ENCODE measurements at places on chromosomes 2 and 18.

- no peak for DNase-seq
Observed at GRCh38 chr2:100422320-100423055, 5.0 kb upstream of the CHST10 start.

- peak; percentile 96 for DNase-seq
Observed at GRCh38 chr2:240565333-240566202, 2.7 kb upstream of the RNPEPL1 start.

GRCh38 chr2:10172033-10172871 is 49.7 kb downstream of the RRM2 start:
- no peak for DNase-seq

GRCh38 chr2:237282568-237283128 is 131.3 kb downstream of the COL6A3 start:
- no peak for DNase-seq

DNA sequence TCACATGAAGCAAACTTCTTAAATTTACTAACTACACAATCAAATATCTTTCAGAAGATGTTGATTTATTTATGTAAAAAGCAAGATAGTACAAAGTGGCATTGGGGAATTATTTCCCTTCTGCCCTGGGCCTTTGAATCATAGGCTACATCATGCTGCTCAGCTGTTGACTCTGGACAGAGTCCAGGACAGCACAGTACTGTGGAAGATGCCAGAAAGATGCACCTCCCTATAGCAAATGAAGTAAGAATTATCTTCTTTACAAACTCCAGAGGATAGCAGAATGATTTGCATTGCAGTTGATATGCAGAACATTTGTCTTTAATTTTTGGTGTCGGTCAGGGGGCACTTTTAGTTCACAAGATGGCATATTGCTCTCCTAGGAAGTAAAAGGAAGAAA is 1354.5 kb upstream of the ZEB2 start:
- DNase-seq = no peak

DNA sequence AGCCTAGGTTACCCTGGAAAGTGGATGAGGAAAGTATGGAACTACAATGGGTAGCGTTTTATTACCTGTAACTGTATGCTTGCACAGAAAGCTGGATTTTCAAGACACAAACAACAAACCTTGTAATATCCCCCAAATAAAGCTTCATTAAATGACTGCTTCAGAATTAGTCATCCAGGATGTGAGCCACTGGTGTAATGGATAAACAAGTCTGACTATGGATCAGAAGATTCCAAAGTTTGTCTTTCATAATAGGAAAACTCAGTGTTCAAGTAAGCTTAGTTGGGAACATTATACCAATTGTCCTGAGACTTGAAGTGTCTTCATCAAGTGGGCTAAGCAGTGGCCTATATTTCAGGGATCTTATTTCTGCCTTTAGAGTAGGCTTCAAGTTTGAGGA is 518.8 kb downstream of the LRP1B start:
- DNase-seq = no peak

DNA sequence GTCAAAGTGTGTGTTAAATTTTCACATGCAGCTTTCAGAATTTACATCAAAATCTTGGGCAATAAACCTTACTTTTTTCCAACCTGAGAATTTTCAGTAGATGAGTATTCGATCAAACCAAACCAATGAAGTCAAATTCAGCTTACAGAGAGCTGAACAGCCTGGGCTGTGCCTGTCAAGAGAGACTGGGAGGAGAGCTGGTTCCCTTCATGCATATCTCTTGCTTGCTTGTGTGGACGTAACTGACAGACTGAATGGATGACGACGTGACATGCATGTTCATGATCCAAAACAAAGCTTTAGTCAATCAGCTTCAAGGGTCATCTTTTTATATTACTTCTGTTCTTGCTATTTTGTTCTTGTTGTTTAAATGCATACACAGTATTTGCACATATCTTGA is 145.2 kb downstream of the GALNT3 start:
- no peak for DNase-seq

GRCh38 chr2:127065299-127065939 is 41.5 kb downstream of the BIN1 start:
- no peak for DNase-seq

GRCh38 chr2:23037596-23037995 is 347.4 kb upstream of the KLHL29 start:
- no peak for DNase-seq

GRCh38 chr18:55488473-55488872 is 99.5 kb downstream of the TCF4 start:
- DNase-seq = no peak
